Activated CD8-positive, alpha-beta memory T cell treated with anti-CD3 and anti-CD28 coated beads for 48 hours (primary cell): ENCODE measurements at places on chromosomes 12 and 14.

- no peak for DNase-seq
These were observed 33.1 kb downstream of the SYNDIG1L start for GRCh38 chr14:74392616-74393570.

GRCh38 chr12:124512667-124513296 is 54.6 kb downstream of the NCOR2 start:
- no peak for DNase-seq

DNA sequence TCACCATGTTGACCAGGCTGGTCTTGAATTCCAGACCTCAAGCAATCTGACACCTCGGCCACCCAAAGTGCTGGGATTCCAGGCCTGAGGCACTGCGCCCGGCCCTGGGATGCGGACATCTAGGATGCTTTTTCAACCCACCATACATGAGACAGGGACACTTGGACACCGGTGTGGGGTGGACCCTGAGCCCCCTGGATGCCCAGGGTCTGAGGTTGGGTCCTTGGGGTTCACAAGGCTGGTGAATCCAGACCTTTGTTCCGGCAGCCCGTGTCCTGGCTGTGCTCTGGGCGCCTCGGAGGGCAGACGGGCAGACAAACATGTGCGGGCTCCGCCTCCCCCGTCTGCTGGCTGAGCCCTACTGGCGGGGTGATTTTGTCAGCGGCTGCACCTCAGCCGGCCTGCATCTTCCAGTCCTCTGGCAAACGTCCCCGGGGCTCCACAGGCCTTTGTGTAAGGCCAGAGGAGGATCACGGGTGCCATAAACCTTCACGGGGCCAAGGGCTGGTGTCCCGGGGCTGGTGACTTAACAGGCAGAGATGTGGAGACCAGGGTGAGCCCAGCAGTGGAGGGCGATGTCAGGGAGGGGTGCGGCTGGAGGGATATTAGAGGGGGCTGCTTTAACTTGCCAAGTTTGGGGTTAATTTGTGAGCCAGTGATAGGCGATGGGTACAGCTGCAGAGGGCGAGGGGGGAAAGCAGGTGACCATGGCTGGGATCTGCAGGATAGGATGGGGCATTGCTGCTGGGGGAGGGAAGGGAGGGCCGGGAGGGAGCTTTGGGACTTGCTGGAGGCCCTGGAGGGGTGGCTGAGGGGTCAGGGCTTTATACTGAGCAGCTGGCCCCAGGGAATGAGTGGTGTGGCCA is 5.8 kb downstream of the ASPG start:
- no peak for DNase-seq

DNA sequence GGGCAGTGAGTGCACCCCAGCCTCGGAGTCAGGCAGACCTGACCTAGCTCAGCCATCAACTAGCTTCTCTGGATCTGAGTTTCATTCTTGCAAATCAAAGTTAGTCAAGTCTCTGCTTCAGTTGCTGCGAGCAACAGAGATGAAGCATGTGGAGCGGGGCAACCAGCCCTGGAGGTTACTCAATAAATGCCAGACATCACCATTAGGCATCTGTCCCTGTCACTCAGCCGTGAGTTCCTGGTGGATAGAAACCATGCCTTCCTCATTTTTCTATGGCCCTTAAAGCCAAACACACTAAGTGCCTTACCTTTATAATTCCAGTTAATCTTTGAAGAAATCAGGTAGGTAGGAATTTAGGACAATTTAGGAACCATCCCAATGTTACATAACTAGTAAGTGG is 19.3 kb downstream of the RFX4 start:
- no peak for DNase-seq

DNA sequence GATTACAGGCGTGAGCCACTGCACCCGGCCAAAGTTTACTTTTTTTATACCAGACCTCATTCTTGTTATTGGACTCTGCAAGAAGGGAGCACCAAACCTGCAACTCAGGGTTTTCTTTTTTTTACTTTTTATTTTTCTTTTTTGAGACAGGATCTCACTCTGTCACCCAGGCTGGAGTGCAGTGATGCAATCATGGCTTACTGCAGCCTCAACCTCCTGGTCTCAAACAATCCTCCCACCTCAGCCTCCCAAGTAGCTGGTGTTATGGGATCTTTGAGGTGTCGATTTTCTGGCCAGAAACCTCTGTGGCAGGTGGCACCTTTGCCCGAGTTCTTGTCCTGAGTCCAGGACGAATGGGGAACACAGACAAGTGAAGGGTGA is 4.2 kb upstream of the PWP1 start:
- DNase-seq: no peak

GRCh38 chr14:90728951-90729350 is 87.3 kb downstream of the TTC7B start:
- no peak for DNase-seq

DNA sequence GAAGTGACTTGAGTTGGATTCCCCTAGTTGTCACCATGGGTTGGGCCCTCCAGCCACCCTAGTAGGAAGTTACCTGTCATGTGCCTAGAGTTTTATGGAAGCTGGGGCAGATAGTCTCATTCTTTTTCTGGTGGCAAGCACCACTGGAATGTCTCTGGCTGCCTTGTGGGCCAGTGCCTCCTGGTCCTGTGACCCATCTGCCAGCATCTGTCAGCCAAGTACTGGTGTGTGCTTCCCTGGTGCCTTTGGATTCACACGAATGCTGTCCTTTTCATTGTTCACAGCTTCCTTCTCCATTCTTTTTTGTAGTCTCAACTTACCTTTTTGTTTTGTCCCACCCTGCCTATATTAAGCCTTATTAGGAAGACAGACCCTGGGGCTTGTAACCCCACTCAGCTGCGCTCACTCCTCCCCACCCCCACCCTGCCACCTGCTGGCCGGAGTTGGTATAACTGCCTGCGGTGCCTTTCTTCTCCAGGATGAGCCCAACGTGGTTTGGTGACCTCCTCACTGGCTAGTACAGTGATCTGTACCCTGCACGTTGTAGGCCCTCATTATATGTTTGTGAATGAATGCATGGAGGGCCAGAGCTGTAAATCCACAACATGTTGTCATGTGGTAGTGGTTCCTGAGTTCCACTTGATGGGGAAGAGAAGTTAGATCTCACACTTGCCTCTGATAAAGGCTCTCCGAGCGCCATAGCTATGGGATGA is 125.7 kb downstream of the TSPAN9 start:
- DNase-seq: peak; percentile 31

GRCh38 chr12:6268484-6269157 is 41.9 kb upstream of the PLEKHG6 start:
- DNase-seq: no peak
